ENCODE measurements at places on chromosomes 11 and 22. TPM values are rescaled to one million over a fixed set of nuclear protein-coding genes. Genes with fewer than 3 reads are reported as not detected.

GRCh38 chr11:102251423-102251822 is 65.9 kb upstream of the BIRC3 start:
- no peaks in the 10 kb centered on the region for H3K4me1 ChIP-seq
- no peak for DNase-seq
- no peak overlapping the region for H3K27ac ChIP-seq
- H3K4me3 ChIP-seq, result no peak overlapping the region
- no peaks in the 10 kb centered on the region for H3K36me3 ChIP-seq
- H3K27me3 ChIP-seq, result no peaks in the 10 kb centered on the region

Gene C11orf21
- 36.0 TPM for total RNA-seq

DNA sequence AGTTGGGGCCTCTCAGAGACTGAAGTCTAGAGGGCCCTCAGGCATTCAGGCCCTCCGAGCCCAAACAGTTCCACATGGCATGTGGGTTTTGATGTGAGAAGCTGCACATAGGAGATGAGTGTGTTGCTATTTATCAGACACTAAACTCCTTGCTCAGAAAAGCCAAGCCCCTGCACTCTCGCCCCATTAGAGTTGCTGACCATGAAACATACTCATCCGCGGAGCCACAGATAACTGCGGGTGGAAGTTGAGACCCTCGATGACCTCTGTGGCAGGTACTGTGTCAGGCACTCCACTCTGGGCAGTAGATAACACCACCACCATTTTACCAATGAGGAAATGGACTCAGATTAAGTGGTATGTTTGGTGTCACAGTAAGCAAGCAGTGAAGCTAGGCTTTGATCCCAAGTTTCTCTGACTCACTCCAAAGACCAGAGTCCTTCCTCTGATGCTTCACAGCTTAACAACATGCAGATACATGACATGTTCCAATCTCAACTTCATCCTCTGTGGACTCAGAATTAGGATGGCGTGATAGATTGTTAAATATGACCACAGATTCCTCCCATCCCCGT is 202.1 kb downstream of the ADAMTS15 start:
- H3K27ac ChIP-seq, result peak overlapping the region; percentile 88
- H3K36me3 ChIP-seq, result no peaks in the 10 kb centered on the region
- H3K4me3 ChIP-seq, result no peak overlapping the region
- H3K27me3 ChIP-seq, result no peaks in the 10 kb centered on the region
- DNase-seq, result no peak
- peaks cover 78% of the 10 kb centered on the region for H3K4me1 ChIP-seq

DNA sequence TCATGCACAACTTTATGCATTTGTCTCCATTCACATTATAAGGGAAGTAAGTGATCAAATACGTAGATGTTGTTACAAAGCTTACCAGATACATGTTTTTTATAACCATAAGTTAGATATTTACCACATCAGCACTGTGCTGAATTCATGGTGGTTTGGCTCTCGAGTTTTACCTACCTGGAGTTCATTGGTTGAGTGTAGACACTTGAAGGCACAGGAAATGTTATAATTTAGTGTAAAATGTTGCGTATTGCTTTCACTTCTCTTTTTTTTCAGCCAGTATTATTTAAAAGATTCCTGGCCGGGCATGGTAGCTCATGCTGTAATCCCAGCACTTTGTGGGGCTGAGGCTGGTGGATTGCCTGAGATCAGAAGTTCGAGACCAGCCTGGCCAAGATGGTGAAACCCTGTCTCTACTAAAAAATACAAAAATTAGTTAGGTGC is 53.1 kb upstream of the GRK2 start:
- H3K27ac ChIP-seq, result no peak overlapping the region
- no peaks in the 10 kb centered on the region for H3K27me3 ChIP-seq
- H3K4me3 ChIP-seq, result no peak overlapping the region

DNA sequence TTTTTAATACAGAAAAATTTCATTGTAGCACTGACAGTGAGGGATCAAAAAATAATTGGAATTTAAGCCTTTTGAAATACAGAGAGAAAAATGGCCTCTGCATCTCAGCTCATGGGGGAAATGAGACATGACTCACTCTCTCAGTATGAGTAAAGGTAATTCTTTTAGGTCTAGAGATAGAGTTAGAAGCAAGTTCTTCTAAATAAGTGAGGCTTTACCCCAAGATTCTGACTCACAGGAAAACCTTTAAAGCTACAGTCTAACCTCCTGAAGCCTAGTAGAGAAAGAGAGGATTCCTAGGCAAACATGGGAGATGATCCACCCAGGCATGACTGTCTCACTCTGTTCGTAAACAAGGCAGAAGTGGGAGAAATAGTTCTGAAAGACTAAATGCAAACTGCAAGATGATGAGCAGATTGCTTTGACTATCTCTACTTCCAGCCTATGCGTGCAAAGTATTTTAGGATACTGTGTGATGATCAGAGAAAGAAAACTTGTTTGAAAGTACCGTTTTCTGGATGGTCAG is 1003.3 kb upstream of the CCDC90B start:
- H3K4me3 ChIP-seq, result no peak overlapping the region
- H3K27me3 ChIP-seq, result no peaks in the 10 kb centered on the region
- no peaks in the 10 kb centered on the region for H3K36me3 ChIP-seq
- no peak for DNase-seq

DNA sequence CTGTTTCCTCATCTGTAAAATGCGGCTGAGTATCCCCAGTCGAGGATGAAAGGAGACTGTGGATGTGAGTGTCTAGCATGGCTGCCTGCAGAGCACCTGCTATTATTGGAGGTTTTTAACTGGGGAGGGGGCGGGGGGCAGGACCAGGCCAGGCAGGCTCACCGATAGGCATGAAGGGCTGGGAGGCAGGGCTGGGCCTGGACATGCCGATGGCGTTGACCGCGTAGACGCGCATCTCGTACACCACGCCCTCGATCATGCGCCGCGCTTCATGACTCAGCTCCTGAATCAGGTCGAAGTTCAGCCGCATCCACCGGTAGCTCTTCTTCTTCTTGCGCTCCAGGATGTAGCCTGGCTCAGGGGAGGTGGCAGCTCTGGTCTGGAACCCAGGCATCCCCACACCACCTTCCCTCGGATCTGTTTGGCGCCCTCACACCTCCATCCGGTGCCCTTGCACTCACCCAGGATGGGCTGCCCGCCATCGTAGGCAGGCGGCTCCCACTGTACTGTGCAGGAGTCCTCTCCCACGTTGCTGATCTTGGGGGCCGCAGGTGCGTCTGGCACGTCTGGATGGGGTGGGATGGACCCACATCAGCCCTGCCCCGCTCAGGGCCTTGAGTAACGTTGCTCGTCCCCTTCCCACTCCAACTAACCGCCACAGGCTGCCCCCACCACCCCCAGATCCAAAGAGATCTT is 15.1 kb downstream of the MYBPC3 start:
- H3K36me3 ChIP-seq, result peaks cover 88% of the 10 kb centered on the region
- peak overlapping the region; percentile 97 for H3K27ac ChIP-seq
- no peaks in the 10 kb centered on the region for H3K27me3 ChIP-seq
- DNase-seq, result no peak

GRCh38 chr11:116169776-116170175 is 603.0 kb downstream of the BUD13 start:
- H3K27me3 ChIP-seq, result peaks cover 57% of the 10 kb centered on the region
- no peaks in the 10 kb centered on the region for H3K36me3 ChIP-seq
- no peak for DNase-seq
- no peak overlapping the region for H3K4me3 ChIP-seq

Gene THRSP
- total RNA-seq, result 0.25 TPM

Gene GALNT18
- 24.4 TPM for total RNA-seq

Gene MRGPRX3
- total RNA-seq, result not detected

DNA sequence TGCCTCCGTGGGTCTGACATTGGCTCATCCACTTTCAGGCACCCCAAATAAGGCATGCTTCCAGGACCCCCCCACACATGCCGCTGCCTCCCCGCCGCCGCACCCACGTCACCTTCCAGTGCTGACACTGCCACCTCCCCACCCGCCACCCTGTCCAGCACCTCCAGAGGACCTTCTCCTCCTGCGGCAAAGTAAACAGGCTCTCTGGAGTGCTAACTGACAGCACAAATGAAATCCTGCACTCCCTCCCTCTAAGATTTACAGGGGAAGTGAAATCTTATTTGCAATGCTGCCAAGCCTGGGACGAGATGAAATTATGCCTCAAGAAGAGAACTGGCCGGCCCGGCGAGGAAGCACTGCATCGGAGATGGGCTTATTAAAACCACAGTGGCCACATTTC is 35.3 kb downstream of the MACROD1 start:
- H3K4me3 ChIP-seq, result no peak overlapping the region
- H3K27ac ChIP-seq, result no peak overlapping the region
- no peaks in the 10 kb centered on the region for H3K36me3 ChIP-seq
- DNase-seq, result no peak

Gene CRYAB
- total RNA-seq, result 6,704 TPM

DNA sequence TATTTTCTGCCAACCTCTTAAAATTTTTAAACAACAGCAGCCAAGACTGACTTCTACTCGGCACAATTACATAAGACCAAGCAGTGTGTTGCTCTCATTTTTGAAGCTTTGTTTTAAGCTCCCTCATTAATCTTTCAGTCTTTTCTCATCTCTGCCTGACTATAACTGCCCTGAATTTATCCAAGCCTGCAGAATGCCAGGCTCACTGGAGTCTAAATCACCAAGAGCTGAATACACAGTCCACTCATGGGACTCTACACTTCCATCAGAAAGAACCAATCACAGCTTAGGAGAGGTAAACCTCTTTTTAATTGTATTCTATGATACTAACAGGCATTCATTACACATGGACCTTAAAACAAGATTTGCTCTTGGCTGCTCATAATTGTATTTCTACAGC is 178.7 kb downstream of the CADM1 start:
- H3K27me3 ChIP-seq, result no peaks in the 10 kb centered on the region
- H3K4me1 ChIP-seq, result peaks cover 7% of the 10 kb centered on the region
- no peak overlapping the region for H3K4me3 ChIP-seq
- H3K36me3 ChIP-seq, result peaks cover 5% of the 10 kb centered on the region
- no peak for DNase-seq
- no peak overlapping the region for H3K27ac ChIP-seq

DNA sequence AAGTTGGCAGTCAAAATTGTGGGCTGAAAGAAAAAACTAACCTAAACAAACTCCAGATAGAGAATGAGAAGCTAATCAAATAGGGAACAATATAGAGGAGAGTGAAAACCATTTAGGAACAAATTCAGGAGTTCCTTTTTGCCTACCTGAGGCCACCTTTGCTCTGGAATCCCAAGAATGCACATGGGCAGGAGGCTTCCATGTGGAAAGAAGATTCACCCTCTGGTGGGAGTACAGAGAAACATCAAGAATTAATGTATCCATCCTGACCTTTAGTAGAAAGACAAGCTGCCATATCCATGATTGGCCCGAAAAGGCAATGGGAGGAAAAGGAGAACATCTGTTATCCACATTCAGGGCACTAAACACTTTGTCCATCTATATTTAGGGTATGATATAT is 35.0 kb upstream of the MRGPRX1 start:
- no peaks in the 10 kb centered on the region for H3K4me1 ChIP-seq
- no peak for DNase-seq
- no peak overlapping the region for H3K4me3 ChIP-seq
- peaks cover 14% of the 10 kb centered on the region for H3K27me3 ChIP-seq

DNA sequence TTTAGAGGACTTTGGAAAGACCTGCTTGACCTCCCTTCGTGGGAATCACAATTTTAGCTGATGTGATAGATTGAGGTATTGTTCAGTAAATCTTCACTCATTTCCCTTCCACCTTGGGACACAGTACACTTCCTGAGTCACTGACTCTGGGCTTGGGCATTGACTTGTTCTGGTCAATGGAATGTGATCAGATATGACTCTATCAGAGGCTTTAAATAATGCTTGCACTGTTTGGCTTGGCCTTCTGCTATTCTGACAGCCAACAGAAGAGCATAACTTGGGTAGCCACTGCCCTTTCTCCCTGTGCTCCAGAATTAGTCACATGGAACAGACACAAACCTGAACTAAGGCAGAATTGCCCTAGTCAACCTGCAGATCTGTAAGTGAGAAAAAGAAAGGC is 12.5 kb downstream of the PRR5L start:
- no peak overlapping the region for H3K4me3 ChIP-seq
- H3K36me3 ChIP-seq, result no peaks in the 10 kb centered on the region
- DNase-seq, result no peak
- H3K4me1 ChIP-seq, result peaks cover 4% of the 10 kb centered on the region

GRCh38 chr11:7609521-7609920 is 63.8 kb downstream of the CYB5R2 start:
- H3K4me3 ChIP-seq, result no peak overlapping the region
- no peak overlapping the region for H3K27ac ChIP-seq
- DNase-seq, result no peak
- H3K4me1 ChIP-seq, result peaks cover 32% of the 10 kb centered on the region

GRCh38 chr11:45252877-45253276 is 33.3 kb downstream of the SYT13 start:
- no peak for DNase-seq
- H3K4me3 ChIP-seq, result no peak overlapping the region
- peaks cover 3% of the 10 kb centered on the region for H3K4me1 ChIP-seq

DNA sequence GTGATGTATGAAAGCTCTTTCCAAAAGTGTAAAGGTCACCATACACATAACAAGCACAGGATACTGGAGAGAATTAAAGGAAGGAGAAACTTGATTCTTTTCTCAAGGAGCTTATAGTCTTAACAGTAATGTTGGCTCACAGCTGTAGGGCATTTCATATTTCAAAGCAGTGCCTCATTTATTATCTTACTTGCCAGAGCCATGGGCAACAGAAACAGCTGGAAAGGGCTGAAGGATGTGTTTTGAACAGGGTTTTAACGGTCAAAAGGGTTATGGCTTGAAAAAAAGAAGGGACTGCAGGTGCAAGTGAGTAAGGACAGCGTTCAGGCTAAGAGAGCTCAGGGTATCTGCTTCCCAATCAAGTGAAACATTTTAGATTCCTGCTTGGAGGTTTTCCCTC is 2.7 kb upstream of the GRAMD1B start:
- H3K27ac ChIP-seq, result no peak overlapping the region
- no peaks in the 10 kb centered on the region for H3K36me3 ChIP-seq
- no peak overlapping the region for H3K4me3 ChIP-seq
- H3K4me1 ChIP-seq, result peaks cover 36% of the 10 kb centered on the region

GRCh38 chr11:127106938-127107337 is 106.4 kb upstream of the KIRREL3 start:
- DNase-seq, result no peak
- H3K36me3 ChIP-seq, result no peaks in the 10 kb centered on the region
- H3K27ac ChIP-seq, result no peak overlapping the region
- peaks cover 36% of the 10 kb centered on the region for H3K27me3 ChIP-seq
- H3K4me3 ChIP-seq, result no peak overlapping the region

Gene CST6
- not detected for total RNA-seq

DNA sequence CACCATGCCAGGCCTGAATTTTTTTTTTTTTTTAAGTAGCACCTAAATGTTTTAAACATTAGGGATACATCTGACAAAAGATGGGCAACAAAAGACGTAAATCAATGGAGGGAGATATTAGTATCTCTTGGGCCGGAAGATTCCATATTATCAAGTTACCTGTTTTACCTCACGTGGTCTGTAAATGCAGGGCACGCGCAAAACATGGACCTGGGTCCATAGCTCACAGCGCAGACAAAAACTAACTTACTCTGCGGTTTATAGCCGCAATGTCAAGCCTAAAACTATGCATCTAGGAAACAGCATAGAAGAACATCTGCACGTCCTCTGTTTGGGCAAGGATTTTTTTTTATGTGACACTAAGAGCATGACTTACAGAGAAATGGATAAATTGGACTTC is 31.5 kb upstream of the PANX2 start:
- DNase-seq, result no peak
- peaks cover 44% of the 10 kb centered on the region for H3K27me3 ChIP-seq
- peaks cover 7% of the 10 kb centered on the region for H3K4me1 ChIP-seq

Gene OR8A1
- not detected for total RNA-seq

Data from left ventricle myocardium inferior (tissue), 1 donor.